ENCODE measurements at places on chromosomes 6 and 20.

- DNase-seq = no peak
These were observed 15.6 kb downstream of the GTSF1L start for GRCh38 chr20:43711098-43711654.

DNA sequence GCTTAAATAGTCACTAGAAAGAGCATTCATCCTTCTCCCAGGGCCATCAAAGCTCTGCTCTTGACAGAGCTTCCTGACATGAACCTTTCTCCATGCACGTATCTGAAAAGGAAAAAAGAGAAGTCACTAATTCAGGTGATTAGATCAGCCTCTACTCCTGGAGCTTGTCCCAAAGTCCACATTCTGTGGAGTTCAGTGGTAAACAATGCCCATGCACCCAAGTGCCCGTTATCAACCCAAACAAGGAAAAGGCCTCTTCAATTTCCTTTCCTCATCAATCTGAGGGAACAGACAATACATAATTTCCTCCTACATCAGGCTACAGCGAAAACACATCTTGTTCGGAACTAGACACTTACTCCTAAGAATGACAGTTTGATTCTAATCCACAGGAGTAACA lies 129.2 kb upstream of the PCSK2 start:
- DNase-seq = no peak

- no peak for DNase-seq
These were observed 359.0 kb downstream of the ZFAND3 start for GRCh38 chr6:38178584-38178886.

- no peak for DNase-seq
These were observed 171.2 kb upstream of the OLIG3 start for GRCh38 chr6:137665342-137665934.

DNA sequence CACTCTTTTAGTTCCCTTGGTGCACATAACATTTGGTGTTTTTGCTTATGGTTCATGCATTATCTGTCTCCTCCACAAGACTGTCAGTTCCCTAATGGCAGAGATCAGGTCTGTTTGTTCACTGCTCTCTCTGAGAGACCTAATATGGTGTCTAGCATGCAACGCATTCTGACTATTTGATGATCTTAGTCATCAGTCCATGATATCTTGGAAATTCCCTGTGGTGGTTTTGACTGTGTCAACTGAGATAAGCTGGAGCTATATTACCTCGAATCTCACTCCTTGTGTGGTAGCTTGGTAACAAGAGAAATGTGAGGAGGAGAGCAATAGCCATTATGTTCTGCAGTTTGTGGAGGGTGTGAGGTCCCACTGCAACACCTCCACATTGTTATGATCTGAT lies 229.8 kb downstream of the FRK start:
- no peak for DNase-seq

GRCh38 chr6:104558746-104559145 lies 301.0 kb downstream of the HACE1 start:
- no peak for DNase-seq

DNA sequence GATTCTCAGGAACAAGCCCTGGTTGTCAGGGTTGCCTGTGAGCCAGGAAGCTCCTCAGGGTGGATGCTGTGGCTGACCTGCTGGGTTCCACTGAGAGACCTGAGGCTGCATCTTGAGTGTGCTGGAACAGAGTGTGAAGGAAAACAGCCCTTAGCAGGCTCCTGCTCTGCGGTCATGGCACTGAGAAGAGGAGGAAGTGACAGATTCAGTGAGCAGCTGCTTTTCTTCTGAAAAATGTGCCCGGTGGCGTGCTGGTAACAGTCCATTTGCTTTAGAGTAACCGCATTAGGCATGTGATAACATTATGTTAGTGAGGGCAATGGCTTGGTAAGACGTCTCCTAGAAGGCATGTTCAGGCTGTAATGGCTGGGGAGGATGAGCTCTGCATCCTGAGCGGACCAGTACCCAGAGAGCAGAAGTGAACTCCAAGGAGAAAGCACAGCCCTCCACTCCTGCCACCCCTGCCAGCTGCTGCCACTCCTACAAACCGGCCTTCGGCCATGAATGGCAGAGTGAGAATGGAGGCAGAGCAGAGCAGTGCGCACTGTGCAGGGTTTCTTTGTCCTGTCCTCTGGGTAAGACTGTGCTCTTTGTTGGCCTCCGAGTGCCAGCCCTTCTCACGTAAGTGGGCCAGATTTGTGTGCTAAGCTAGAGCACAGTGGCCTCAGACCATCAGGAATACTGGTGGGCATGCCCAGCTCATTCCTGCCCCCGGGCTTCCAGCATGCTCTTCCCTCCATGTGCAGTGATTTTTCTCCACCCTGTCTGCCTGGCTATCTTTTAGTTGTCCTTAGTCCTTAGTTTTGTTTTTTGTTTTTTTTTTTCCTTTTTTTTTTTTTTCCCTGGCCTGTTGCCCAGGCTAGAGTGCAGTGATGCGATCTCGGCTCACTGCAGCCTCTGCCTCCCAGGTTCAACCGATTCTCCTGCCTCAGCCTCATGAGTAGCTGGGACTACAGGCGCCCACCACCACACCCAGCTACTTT lies 98.1 kb upstream of the VSTM2L start:
- DNase-seq = no peak
